ENCODE measurements at places on chromosomes 2 and 18.
A peak's percentile ranks its signal among the peaks of the same experiment; 100 is the strongest.

DNA sequence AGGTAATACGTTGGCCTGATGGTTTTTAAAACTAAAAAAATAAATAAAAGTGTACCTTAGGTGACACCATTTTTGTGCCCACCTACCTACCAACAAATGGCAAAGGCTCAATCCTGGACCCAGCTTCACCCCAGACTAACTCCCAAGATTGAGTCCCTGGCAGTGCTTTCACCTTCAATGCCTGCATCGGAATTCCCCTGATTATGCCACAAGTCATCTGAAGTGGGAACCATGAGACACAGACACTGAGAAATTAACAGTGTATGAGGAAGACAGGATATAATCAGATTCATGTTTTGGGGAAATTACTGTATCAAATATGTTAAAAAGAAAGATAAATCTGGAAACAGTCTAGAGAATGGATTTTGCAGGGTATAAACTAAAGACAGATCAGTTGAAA is 41.6 kb downstream of the ZBTB14 start:
- no peak for DNase-seq

DNA sequence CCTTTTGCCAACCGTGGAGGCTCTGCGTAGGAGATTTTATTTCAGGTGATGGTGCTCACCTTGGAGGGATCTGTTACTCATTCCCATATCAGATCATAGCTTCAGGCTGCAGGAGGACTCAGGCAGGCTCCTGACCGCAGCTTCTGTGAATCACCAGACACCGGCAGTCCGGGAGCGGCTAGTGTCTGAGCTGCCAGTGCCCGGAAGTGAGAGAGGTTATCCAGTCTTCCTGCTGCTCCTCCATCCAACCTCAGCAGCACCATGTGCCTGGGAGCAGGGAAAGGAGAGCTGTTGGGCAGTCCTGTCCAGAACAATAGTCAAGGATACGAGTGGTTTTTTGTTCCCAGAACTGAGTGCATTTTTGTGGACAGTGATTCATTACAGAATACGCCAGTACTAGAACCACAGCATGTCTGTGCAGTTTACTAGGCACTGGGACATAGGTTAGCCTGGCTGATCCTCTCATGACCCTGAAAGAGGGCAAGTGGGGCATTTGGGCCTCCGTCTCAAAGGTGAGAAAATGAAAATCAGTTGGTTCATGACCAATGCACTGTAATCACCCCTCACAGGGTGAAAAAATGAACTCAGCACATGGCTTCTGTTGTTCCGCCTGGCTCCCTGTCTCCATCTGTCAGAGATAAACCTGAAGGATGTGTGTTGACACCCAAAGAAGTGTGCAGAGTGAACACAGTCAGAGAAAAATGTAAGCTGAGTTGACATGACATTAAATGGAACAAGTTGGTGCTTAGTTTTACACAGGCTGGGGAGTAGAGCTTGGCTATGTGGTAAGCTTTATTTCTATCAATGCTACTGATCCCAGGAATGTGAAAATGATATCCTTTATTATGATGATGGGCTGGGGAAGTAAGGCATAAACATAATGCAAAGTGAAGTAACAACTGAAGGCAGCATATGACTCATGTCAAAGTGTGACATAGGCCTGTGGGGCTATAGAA is 12.2 kb downstream of the FHOD3 start:
- peak; percentile 100 for DNase-seq

DNA sequence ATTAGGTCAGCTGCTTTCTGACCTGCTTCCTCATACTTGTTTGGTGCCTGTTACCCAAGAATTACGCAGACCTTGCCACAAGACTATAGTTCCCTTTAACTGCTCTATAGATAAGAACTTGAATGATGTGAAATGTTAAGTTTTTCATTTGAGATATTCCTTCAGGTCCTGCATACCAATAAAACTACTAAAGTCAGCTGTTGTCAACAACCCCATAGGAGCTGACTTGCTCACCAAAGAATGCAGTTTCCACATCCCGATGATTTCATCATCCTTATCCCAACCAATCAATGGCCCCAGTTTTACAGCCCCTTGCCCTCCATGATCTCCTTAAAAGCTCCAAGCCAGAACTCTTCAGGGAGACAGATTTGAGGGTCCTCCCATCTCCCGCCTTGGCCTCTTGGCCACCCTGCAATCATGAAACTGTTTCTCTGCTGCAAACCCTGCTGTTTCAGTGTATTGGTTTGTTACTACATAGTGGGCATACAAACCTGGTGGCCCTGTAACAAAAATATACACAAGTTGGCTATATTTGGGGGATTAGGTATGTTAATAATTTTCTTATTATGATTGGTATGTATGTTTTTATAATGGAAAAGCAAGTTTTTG is 396.3 kb upstream of the CHST9 start:
- no peak for DNase-seq

DNA sequence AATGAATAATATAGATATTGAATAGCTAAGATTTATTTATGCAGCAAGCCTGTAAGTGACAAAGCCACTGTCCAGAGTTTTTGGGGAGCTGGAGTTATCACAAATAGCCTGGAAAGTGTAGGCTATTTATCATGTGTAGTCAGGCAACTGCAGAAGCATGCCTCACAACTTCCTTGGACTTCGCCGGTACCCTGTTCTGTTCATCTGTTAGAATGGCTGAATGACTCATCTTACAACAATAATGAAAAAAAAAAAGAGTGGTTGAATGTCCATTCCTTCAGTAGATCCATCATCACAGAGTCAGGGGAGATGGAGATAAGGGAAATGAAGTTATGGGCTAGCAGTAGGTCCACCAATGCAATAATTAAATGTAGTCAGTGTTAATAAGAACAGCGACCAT is 24.0 kb upstream of the ATP5MC3 start:
- DNase-seq, result peak; percentile 46

DNA sequence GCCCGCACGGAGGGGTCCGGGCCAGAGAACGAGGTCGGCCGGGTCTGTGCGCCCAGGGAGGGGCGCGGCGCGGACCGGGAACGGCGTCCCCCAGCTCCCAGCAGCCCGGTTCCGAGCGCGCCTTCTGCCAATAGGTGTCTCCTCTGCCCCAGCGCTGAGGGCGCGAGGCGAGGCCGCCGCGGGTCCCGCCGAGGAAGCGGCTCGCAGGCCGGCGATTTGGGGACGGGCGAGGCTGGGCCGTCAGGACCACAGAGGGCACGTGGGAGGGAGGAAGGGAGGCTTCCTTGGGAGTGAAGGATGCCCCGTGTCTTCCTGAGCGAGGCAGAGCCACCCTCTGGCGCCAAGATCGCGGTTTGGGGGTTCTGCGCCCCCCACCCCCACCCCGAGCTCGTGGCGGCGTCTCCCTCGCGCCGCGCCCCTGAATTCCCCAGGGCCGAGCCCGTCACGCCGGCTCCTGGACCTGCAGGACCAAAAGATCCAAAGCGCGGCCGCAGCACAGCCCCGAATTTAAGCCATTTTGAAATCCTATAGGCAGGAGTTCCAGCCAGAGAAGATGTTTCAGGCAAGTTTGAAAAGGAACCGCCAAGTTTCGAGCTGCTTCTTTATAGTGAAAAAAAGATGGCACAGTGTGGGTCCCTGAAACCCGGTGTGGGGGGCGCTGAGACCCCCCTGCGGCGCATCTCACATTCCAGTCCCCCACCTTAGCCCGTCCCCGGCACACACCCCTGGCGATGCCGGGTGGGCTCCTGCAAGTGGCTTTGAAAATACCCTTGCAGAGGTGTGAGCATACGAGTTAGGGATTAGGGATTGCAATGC is 909 bp downstream of the NFATC1 start:
- peak; percentile 51 for DNase-seq

DNA sequence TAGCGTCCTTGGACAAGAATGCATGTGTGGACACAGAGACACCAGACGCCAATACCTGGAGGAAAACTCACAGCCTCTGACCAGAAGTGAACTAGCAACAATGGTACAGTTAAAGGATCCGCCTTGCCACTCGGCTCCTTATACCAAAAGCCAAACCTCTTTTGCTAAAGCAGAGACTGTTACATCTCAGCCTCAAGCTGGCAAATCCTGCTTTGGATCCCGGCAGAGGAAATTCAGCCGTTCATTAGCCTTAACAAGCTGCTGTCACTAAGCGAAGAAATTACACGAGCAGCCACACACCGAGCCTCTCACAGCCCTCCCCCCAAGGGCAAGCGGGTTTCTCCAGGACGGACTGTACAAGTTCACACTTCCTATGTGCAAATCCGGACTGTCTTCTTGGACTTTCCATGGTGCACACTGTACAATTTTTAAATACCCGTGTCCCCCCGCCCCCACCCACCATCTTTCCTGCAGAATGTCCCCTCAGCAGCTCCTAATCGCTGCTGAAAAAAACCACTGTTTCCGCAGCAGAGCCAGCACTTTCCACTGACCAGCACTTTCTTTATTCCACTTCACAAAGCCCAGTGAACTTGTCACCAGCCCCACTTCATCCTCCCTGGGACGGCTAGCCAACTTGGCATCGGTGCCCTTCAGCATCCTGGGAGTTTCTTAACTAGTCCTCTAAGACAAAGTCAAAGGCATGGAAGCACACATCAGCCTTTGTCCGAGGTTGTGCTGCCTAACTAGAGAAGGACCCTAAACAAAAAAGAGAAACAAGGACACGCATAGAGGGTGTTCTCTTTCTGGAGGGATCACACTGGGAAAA is 1.5 kb downstream of the KLF7 start:
- DNase-seq, result peak; percentile 75

- DNase-seq, result peak; percentile 88
These were observed 49.9 kb upstream of the RTN4 start for GRCh38 chr2:55099878-55100820.

GRCh38 chr2:177433402-177433801 is 40.8 kb downstream of the AGPS start:
- DNase-seq, result no peak

- no peak for DNase-seq
These were observed 637 bp upstream of the SFT2D3 start for GRCh38 chr2:127700527-127701192.

DNA sequence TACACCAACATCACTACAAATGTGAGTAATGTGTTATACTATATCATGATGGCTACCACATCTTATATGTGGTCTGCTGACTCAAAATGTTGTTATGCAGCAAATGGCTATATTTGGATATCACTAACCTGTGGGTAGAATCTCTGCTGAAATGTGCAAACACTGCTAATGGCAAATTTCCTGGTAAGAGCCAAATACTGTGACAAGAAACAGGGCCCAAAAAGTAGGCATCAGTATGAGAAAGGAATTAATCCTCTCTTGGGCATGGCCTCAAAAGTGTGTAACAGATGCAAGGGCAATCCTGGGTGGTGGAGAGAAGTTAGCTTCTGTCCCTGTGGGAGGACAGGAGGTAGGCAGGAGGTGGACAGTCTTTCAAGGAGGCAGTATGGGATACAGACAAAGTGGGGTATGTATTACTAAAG is 13.3 kb downstream of the ATF2 start:
- DNase-seq, result peak; percentile 90

GRCh38 chr2:190407662-190408537 is at the start of gene MFSD6:
Gene MFSD6 (plus strand): TSS chr2:190408355. CDS start chr2:190436030, 27,675 bp downstream.
- DNase-seq, result peak; percentile 40
